Frontal cortex (tissue), 4 donors: ENCODE measurements at places on chromosomes 6 and 20.

- DNase-seq = no peak
These were observed 849.9 kb upstream of the EYS start for GRCh38 chr6:66556936-66557335.

GRCh38 chr6:158686791-158687381 is 37.0 kb downstream of the SYTL3 start:
- DNase-seq = no peak

DNA sequence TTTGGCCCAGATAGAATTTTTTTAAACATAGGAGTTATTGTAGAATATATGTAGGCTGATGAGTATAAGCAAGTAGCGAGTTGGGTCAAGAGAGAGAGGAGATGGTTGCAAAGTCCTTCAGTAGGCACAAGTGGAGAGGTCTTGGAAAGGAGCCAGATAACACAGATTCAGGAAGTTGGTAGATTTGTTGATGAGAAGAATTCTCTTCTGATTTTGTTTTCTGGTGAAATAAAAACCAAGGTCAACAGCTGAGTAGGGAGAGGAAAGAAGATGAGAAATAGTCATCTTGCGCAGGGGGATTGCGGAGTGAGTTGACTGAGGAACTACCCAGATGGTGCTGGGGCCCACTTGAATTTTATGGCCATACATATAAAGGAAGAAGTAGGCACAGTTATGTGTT is 17.4 kb upstream of the CD83 start:
- DNase-seq = no peak

GRCh38 chr6:75766387-75766786 is 17.3 kb downstream of the MYO6 start:
- no peak for DNase-seq

GRCh38 chr20:10984294-10984693 is 310.5 kb upstream of the JAG1 start:
- no peak for DNase-seq

DNA sequence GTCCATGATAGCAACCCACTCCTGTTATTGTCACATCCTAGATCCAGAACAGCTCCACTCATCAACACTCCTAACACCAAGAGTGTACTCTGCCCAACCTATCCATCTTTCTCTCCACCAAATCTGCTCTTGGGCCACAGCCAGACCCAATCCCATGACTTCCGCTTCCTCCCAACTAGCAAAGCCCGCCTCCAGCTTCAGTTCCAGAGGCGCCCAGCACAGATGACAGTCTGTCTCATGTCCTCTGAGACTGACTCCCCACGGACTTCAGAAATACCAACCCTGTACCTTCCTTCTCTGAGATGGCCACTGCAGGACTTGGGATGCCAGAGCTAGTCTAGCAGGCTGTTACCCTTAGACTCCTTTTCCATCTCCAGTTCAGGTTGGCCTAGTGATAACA is 48.6 kb downstream of the DTNBP1 start:
- no peak for DNase-seq

- no peak for DNase-seq
These were observed 179.9 kb downstream of the LRFN2 start for GRCh38 chr6:40407239-40407638.

- no peak for DNase-seq
These were observed 73.4 kb upstream of the FRMD1 start for GRCh38 chr6:168152306-168152963.

GRCh38 chr6:90406142-90406794 is 109.6 kb upstream of the BACH2 start:
- no peak for DNase-seq
